ENCODE measurements at places on chromosomes 2 and 18.
A peak's percentile ranks its signal among the peaks of the same experiment; 100 is the strongest.

- no peak for DNase-seq
Observed at GRCh38 chr2:25698752-25699151, 25.4 kb upstream of the DTNB start.

GRCh38 chr2:101387151-101387834, at the start of gene CREG2:
TSS of gene CREG2 (minus strand) at chr2:101387503. CDS start at chr2:101387457, 46 bp downstream.
- DNase-seq: peak; percentile 50

DNA sequence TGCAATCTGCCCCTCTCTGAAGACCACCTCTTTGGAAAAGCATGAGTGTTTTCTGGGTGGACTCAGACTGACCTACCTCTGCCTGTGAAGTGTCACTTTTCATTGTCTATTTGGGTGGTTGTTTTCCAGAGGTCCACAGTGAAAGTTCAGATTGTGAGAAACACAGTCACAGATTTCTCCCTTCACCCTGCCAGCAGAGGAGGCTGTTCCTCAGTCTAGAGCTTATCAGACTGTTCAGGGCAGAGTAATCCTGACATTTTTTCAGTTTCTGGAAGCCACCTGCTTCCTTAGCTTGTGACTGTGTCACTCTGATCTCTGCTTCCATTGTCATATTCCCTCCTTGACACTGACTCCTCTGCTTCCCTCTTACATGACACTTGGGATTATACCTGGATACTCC, 55.4 kb upstream of the RMP24 start:
- no peak for DNase-seq

GRCh38 chr2:239308661-239309397, 92.0 kb downstream of the HDAC4 start:
- no peak for DNase-seq

DNA sequence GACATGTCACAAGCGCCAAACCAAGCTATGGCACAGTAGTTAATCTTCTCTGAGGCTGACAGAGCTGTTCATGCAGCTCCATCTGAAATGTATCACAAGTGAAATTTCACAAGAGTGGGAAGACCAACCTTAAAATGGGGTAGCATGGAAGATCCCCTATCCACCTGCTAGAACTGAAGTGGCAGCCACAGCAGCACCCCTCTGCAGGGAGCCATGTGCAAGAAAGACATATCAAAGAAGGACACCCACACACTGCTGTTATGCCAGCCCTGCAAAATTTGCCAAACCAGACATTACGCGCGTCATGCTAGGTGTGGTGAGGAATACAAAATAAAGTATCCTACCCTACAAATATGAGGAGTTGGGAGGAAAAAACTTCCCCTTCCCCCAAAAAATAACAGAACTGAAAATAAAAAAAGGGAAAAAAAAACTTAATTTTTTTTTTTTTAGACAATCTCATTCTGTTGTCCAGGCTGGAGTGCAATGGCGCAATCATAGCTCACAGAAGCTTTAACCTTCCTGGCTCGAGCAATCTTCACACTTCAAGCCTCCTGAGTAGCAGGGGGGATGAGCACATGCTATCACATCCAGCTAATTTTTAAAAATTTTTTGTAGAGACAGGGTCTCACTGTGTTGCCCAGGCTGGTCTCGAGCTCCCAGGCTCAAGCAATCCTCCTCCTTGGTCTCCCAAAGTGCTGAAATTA, 76.2 kb downstream of the STK39 start:
- DNase-seq: no peak

DNA sequence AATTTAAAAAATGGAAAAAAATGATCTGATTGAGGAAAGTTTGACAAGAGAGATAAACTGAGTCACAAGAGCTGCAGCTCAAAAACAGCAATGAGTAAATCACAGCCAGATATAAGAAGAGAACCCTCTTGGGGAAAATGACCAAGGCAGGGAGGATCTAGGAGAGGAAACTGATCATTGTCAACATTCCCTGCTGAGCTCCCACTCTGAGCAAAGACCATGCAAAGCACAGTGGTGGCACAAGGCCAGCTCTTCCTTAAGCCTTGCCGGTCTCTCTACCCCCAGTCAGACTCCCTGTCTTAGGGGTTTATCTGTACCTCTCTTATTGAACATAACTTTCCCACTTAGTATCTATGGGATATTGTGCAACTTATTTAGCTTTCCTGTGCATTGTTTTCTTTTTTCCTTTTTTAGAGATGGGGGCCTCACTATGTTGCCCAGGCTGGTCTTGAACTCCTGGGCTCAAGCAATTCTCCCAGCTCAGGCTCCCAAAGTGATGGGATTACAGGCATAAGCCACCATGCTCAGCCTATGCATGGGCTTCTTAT, 54.0 kb upstream of the PPP1CB start:
- DNase-seq: no peak

- DNase-seq: no peak
Observed at GRCh38 chr2:149027590-149028250, 10.8 kb upstream of the LYPD6B start.

GRCh38 chr2:231293163-231293562, 94.7 kb downstream of the ARMC9 start:
- DNase-seq: no peak

GRCh38 chr2:169080250-169081069, 11.1 kb downstream of the DHRS9 start:
- no peak for DNase-seq

DNA sequence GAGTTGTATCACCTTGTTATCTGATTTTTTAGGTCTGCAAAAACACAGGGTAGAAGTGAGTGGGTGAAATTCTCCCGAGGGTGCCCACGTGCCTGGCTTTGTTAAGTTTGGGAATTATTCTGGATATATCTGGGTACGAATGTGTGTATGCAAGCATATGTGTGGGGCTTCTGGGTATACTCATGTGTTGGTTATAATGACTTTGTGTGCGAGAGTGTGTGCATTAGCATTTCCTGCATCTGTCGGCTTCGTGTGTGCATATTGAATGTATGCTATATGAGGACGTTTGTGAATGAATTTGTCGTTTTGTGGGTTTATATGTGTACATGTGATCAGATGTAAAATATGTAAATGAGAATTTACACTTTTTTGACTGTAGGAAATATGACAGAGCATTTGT, 13.8 kb upstream of the DNAJC27 start:
- no peak for DNase-seq

GRCh38 chr2:146870691-146871090, 974.1 kb upstream of the ACVR2A start:
- no peak for DNase-seq

GRCh38 chr2:48586433-48586832, 31.2 kb upstream of the GTF2A1L start:
- no peak for DNase-seq

GRCh38 chr2:176582990-176583481, 313.8 kb downstream of the MTX2 start:
- DNase-seq: no peak

- no peak for DNase-seq
Observed at GRCh38 chr2:188952901-188953300, 21.3 kb upstream of the COL3A1 start.

- no peak for DNase-seq
Observed at GRCh38 chr2:65361623-65362022, 70.8 kb downstream of the SPRED2 start.

DNA sequence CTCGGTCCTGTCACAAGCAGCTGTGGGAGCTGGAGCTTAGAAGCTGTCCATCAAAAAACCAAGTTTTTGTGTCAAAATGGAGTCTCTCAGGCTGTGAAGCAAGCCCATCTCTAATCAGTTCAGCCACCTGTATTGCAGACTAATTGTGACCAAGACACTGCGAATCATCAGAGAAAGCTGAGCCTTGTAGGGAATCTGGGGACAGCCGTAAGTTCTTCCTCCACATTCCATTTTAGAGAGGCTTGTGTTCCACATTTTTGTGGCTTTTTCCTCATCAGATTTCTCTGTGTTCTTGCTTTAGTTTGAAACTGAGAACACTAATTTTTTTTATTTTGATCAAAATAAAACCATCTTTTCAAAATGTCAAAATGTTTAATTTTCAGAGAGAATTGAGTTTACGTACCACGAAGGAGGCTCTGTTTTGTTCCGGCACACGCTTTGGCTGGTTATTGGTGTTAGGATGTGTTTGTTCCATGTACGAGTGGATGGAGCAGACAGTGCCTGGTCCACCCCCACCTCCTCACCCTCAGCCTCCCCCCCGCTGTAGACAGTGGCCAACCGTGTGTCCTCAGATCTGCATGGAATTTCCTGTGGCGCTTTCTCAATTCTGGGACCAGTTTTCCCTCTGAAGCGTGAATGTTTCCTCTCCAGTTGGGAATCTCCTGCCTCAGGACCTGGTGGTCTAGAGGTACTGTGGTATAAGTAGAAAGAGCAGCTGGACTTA, 140.8 kb downstream of the AGAP1 start:
- DNase-seq: no peak

DNA sequence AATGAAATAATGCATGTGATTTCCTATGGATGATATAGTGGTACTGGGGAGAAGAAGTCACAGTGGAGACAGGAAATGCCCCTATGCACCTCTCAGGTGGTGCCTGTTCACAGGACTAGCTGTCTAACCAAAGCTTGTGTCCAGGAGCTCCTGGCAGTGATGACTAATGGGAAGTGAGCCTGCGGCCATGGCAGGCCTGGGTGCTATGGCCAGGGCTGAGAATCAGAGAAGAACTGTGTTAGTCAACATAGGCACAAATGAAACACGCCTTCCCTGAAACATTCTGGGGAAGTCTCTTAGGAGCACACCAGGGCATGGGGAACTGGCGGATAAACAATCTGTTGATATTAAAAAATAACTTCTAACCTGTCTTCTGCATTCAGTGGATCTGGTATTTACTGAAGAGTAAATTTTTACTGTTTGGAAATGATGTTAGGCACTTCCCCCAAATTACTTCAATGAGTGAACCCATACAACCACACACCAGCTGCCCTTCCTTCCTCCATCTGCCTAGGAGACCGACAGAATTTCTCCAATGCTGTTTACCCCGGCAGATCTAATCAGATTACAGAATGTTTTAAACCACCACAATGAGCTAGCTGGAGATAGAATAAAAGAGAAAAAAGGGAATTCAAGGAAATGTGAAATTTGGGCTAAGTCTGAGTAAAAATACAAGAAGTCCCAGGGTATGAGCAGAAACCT, 67.4 kb downstream of the MEP1B start:
- no peak for DNase-seq

- no peak for DNase-seq
Observed at GRCh38 chr2:73257021-73257420, 22.9 kb downstream of the CCT7 start.

GRCh38 chr2:196356332-196356731, 185.0 kb upstream of the STK17B start:
- no peak for DNase-seq

GRCh38 chr2:160205505-160205904, 5.4 kb upstream of the ITGB6 start:
- no peak for DNase-seq

GRCh38 chr2:62340994-62341484, 145.1 kb downstream of the B3GNT2 start:
- no peak for DNase-seq

GRCh38 chr2:127162261-127163089, 55.5 kb upstream of the BIN1 start:
- DNase-seq: no peak

GRCh38 chr2:178479758-178480226, 465 bp upstream of the PLEKHA3 start:
- no peak for DNase-seq

- DNase-seq: no peak
Observed at GRCh38 chr2:157056200-157056676, 201.3 kb upstream of the GALNT5 start.

DNA sequence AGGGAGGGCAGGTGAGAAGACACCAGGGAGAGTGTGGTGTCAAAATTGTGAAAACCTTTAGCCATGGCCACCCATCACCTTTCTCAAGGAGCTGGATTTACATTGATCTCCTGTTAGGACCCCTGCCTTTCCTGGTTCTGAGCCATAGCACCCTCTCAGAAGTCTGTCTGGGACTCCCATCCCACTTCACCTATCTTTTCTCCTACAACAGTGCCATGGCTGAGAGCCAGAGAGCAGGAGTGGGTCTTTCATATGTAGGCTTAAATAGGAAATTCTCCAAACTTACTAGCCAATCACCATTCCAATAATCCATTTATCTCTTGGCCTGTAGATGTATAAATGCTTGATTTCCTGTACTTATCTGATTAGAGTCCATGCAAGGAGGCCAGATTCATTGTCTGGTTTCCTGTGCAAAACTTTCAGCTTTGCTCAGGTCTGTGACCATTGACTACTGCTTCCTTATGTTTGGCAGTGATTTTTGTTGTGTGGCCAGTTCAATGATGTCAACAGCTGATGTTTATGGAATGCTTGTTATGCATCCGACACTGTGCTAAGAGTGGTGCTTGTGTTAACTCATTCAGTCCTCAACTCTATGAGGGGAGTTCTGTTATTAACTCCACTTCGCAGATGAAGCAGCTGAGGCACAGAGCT, 57.6 kb upstream of the IGFBP5 start:
- DNase-seq: no peak

- DNase-seq: no peak
Observed at GRCh38 chr2:233118648-233119000, 58.5 kb downstream of the INPP5D start.

GRCh38 chr18:5294113-5294456, 1.4 kb downstream of the ZBTB14 start:
- DNase-seq: no peak

DNA sequence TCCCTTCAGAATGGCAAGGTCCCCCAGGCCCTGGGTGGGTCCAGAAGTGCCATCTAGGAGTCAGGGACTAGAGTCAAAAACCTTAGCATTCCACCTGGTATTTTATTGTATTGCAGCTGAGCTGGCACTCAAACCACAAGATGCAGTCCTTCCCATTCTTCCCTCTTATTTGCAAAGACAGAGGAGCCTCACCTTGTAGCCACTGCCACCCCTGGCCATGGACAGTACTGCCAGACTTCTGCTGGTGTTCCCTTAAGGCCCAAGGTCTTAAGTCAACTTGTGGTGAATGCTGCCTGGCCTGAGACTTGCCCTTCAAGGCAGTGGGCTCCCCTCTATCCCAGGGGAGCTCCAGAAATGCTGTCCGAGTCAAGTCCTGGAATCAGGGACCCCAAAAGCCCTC, 6.9 kb downstream of the UGT1A10 start:
- no peak for DNase-seq

- DNase-seq: no peak
Observed at GRCh38 chr2:229042349-229042748, 228.7 kb downstream of the PID1 start.

- no peak for DNase-seq
Observed at GRCh38 chr2:38835990-38836389, 39.7 kb downstream of the DHX57 start.

DNA sequence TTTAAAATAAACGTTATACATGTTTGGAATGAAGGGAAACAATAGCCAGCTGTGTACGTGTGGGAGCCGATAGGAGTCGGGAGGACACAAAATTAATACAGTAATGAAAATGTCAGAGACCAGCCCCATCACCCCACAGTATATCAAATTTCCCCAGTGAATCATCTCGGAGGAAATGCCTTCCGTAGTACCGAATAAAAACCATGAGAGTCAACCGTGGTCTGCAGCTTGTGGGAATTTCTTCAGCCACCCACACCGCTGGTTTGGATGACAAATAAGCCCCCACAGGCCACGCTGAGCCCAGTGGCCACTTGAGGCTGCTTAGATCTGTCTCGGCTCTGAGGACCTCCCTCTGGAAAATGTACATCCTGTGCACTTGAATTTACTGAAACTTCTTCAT, 133.7 kb downstream of the COL6A3 start:
- no peak for DNase-seq

All from activated CD4-positive, alpha-beta T cell treated with anti-CD3 and anti-CD28 coated beads, Interleukin-2, amount 50 U/mL, for 1 hour (primary cell).